Effector memory CD4-positive, alpha-beta T cell (primary cell): ENCODE measurements at places on chromosomes 6 and 20.
A peak's percentile ranks its signal among the peaks of the same experiment; 100 is the strongest.

- peak overlapping the region; percentile 45 for H3K4me3 ChIP-seq
- H3K4me1 ChIP-seq, result peaks cover 41% of the 10 kb centered on the region
- DNase-seq, result no peak
- H3K36me3 ChIP-seq, result no peaks in the 10 kb centered on the region
- no peak overlapping the region for H3K27ac ChIP-seq
These were observed 2.0 kb downstream of the FOXC1 start for GRCh38 chr6:1611572-1612298.

DNA sequence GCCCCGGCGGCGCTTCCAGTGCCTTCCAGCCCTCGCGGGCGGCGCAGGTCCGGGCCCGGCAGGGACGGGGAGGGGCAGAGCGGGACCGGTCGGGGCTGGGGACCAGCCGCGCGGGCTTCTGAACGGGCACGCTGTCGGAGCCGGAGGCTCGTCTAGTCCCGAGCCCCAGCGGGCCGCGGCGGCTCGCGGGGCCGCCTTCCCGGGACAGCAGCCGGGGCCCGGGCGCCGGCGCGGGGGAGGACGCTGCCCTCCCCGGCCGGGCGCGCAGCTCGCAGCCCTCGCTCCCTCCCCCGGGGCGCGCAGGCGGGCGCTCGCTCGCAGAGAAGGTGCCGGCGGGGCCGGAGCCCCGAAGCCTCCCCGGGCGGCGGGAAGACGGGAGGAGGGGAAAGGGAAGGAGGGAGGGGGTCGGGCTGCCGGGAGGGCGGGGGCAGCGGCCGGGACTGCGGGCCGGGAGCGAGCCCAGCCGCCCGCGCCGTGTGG lies 696 bp upstream of the SIRPA start:
- H3K27ac ChIP-seq, result no peak overlapping the region
- H3K36me3 ChIP-seq, result no peaks in the 10 kb centered on the region

- DNase-seq, result no peak
- H3K27me3 ChIP-seq, result no peaks in the 10 kb centered on the region
- H3K4me1 ChIP-seq, result no peaks in the 10 kb centered on the region
These were observed 16.2 kb upstream of the TGM2 start for GRCh38 chr20:38181207-38181801.

GRCh38 chr6:122078481-122078880 lies 321.0 kb upstream of the HSF2 start:
- H3K27ac ChIP-seq, result no peak overlapping the region
- H3K4me1 ChIP-seq, result no peaks in the 10 kb centered on the region
- no peak for DNase-seq
- H3K27me3 ChIP-seq, result no peaks in the 10 kb centered on the region
- no peaks in the 10 kb centered on the region for H3K36me3 ChIP-seq

DNA sequence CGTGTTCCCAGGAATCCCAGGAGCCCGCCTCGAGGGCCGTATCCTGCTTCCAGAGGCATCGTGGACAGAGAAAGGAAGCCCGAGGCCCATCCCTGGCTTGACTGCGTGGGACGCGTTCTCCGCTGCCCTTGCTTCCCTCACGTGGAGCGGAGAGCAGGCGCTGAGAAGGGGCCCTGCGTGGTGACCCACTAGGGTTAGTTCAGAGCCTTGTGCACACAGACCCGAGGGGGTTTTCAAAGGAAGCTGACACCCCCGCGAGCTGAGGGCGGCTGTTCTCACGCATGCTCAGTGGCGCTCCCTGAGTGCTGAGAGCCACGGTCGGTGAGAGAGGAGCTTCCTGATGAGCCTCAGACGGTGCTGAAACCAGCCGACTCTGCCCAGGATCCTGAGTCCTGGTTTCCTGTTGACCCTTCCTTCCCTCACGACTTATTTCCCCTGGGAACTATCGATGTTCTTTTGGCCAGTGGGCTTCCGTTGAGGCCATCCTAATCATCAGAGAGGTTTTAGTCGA lies 28.9 kb upstream of the CCR6 start:
- no peaks in the 10 kb centered on the region for H3K36me3 ChIP-seq
- peak; percentile 69 for DNase-seq
- no peaks in the 10 kb centered on the region for H3K27me3 ChIP-seq
- H3K27ac ChIP-seq, result peak overlapping the region; percentile 68
